Adrenal gland (tissue), 19 donors: ENCODE measurements at places on chromosomes 1 and 21. TPM values are rescaled to one million over a fixed set of nuclear protein-coding genes. Genes with fewer than 3 reads are reported as not detected.

The CFHR5 gene
- not detected for total RNA-seq

The MECR gene
- 33.9 TPM for total RNA-seq

The OR2T2 gene
- not detected for total RNA-seq

The SHISAL2A gene
- 0.58 TPM for total RNA-seq

The BARHL2 gene
- not detected for total RNA-seq

The ZNF695 gene
- total RNA-seq = 0.19 TPM

The DNM3 gene
- total RNA-seq = 78.6 TPM

The KRTAP24-1 gene
- total RNA-seq = not detected

The FOXO6 gene
- 1.1 TPM for total RNA-seq

The ANGPTL3 gene
- total RNA-seq = not detected

The CRYAA gene
- not detected for total RNA-seq
